Activated T-cell treated with anti-CD3 and anti-CD28 coated beads, Interleukin-2, amount 50 U/mL, for 72 hours (primary cell): ENCODE measurements at places on chromosomes 1 and 21. TPM values are rescaled to one million over a fixed set of nuclear protein-coding genes. Genes with fewer than 3 reads are reported as not detected.

The DHX9 gene
- total RNA-seq, result 94.6 TPM

The VWA5B1 gene
- not detected for total RNA-seq

GRCh38 chr1:218752126-218752525 is 407.0 kb downstream of the TGFB2 start:
- no peak overlapping the region for H3K27ac ChIP-seq
- H3K4me1 ChIP-seq, result no peaks in the 10 kb centered on the region
- H3K4me3 ChIP-seq, result no peak overlapping the region
- no peaks in the 10 kb centered on the region for H3K36me3 ChIP-seq
- no peaks in the 10 kb centered on the region for H3K27me3 ChIP-seq
- DNase-seq, result no peak

GRCh38 chr1:107817935-107818334 is 147.0 kb downstream of the VAV3 start:
- DNase-seq, result no peak
- peaks cover 30% of the 10 kb centered on the region for H3K4me1 ChIP-seq
- H3K27me3 ChIP-seq, result no peaks in the 10 kb centered on the region
- no peak overlapping the region for H3K4me3 ChIP-seq
- peaks cover 14% of the 10 kb centered on the region for H3K36me3 ChIP-seq
- no peak overlapping the region for H3K27ac ChIP-seq

GRCh38 chr1:58815069-58815685 is 31.3 kb upstream of the JUN start:
- DNase-seq, result peak; percentile 72
- peaks cover 25% of the 10 kb centered on the region for H3K4me1 ChIP-seq
- peaks cover 6% of the 10 kb centered on the region for H3K27me3 ChIP-seq
- H3K27ac ChIP-seq, result peak overlapping the region; percentile 31
- H3K36me3 ChIP-seq, result no peaks in the 10 kb centered on the region
- H3K4me3 ChIP-seq, result peak overlapping the region; percentile 86

DNA sequence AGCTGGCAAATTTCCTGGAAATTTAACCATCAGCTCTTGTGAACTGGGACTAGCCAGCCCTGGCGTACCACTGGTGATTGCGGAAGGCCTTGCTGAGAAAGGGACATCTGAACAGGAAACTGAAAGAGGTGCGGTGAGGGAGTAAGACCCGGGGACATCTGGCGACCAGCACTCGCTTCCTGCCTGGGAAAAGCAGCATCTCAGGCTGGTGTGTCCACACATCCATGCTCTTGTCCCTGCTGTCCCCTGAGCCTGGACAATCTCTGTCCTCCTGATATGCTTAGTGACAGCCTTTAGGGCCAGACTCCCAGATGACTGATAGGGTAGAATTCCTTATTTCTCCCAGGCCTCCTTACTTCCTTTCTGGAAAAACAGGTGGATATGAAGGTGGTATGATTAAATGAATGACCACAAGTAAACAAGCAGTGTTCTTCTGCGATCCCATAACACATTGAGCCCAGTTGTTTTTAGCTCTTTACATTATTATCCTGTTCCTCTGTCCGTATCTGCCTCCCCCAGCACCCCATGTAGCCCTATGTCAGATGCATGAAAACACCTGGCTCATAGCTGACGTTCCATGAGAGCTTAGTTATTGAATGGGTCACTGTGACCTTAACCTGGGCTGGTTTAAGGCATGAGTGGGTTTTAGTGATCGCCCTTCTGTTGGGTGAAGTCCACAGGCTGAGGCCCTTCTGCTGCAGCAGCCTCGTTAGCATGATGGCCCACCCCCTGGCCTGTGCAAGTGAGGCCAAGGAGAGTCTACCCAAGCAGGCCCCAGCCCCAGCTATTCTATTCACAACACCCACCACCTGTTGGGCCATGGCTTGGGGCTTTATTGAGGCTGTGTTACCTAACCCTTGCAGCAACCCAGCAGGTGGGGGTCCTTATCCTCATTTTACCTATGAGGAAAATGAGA is 76.1 kb upstream of the GADD45A start:
- no peak overlapping the region for H3K4me3 ChIP-seq
- no peak for DNase-seq
- H3K27me3 ChIP-seq, result no peaks in the 10 kb centered on the region
- no peaks in the 10 kb centered on the region for H3K36me3 ChIP-seq
- H3K27ac ChIP-seq, result no peak overlapping the region

- no peaks in the 10 kb centered on the region for H3K36me3 ChIP-seq
- no peak overlapping the region for H3K4me3 ChIP-seq
- no peaks in the 10 kb centered on the region for H3K4me1 ChIP-seq
- no peak for DNase-seq
- H3K27me3 ChIP-seq, result no peaks in the 10 kb centered on the region
- H3K27ac ChIP-seq, result no peak overlapping the region
Observed at GRCh38 chr1:197471248-197471985, 203.4 kb downstream of the CRB1 start.
